ENCODE measurements at places on chromosomes 12 and 14.

DNA sequence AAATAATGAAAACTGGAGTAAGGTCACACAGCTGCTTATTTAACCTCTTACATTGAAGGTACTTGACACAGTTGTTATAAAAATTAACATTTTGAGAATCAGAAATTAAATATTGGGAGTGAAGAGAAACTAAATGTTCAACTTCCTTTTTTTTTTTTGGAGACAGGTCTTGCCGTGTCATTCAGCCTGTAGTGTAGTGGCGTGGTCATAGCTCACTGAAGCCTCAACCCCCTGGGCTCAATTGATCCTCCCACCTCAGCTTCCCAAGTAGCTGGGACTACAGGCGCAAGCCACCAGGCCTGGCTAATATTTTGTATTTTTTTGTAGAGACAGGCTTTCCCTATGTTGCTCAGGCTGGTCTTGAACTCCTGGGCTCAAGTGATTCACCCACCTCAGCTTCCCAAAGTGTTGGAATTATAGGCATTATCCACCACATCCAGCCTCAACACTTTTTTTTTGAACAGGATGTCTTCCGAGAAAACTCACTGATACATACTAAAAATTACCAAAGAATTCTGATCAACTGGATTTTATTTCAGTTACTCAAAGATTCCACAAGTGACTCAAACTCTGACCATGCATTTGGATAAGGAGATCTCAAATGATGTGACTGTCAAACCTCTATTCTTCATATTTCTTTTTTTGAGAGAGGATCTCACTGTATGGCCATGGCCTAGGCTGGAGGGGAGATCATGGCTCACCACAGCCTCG lies 35.4 kb downstream of the SGPP1 start:
- DNase-seq: no peak

DNA sequence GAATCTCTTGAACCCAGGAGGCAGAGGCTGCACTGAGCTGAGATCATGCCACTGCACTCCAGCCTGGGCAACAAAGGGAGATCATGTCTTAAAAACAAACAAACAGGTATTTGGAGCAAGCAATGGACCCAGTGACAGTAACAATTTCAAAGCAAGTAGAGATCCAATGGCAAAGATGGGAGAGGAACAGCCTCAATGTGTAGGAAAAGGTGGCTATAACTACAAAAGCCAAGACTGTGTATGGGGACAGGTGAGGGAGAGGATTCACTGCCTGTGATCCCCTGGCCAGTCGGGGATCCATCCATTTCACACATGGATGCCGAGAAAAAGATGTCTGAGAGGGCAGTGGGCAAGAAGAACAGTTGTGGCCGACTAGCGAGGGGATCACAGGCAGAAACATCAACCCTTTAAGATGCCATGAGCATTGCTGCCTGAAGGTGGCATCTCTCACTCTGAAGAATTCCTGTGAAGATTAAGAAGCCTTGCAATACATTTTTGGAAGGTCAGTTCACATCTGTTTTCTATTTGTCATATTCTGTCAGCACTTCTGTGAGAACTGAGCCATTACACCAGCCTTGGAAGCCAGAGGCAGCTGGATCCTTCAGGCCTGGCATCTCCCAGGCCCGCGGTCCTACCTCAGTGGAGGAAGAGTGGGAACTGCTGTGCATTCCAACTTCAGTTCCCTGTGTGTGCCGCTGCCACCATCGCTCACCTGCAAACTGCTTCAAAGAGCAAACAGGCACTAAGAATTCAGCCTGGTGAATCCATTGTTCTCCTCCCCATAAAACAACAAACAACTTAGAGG lies 54.5 kb upstream of the FRS2 start:
- DNase-seq: no peak

GRCh38 chr12:94435511-94435927 lies 24.1 kb downstream of the CEP83 start:
- DNase-seq: no peak

DNA sequence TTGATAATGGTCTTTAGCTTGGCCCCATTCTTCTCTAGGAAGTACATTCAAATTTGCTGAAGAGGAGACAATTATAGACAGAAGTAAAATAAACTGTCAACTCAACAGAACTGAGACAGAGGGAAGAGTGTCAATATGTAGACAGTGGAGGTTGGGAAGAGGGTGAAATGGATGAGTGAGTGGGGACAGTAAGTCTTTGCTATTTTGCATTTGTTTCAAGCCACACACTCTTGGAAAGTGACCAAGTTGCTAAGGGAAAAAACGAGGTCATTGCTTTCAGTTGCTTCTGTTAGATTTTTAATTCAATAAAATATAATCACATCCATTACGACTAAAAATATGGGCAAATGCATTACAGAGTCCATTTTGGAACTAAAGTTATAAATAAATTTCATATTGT lies 47.8 kb downstream of the BTBD7 start:
- no peak for DNase-seq

GRCh38 chr12:1932264-1932777 lies 13.9 kb upstream of the CACNA2D4 start:
- DNase-seq: no peak

All from NCI-H524 treated with DMSO at 0.1 percent for 48 hours (cell line).